ENCODE measurements at places on chromosomes 1 and 21.

GRCh38 chr1:76176000-76176399 lies 101.5 kb downstream of the ST6GALNAC3 start:
- DNase-seq = no peak

DNA sequence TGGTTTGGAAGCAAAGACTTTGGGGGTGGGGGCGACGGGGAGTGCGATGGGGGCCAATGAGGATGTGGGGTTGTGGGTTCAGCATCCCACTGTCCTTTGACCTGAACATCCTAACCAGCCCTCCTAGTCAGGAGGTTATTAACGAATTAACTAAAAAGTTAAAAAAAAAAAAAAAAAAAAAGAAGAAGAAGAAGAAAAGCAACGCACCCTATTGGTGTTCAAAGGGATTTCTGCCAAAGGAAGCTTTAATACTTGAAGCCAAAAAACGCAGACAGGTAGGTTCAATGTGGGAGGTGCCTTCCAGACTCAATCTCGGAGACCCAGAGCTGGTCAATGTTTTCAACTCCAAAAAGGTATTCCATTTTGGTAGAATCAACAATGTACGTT lies 2.2 kb downstream of the CLIC6 start:
- no peak for DNase-seq

GRCh38 chr1:164842870-164843269 lies 283.9 kb downstream of the PBX1 start:
- DNase-seq = no peak

GRCh38 chr1:52127181-52128180 lies 14.4 kb upstream of the ZFYVE9 start:
- no peak for DNase-seq

DNA sequence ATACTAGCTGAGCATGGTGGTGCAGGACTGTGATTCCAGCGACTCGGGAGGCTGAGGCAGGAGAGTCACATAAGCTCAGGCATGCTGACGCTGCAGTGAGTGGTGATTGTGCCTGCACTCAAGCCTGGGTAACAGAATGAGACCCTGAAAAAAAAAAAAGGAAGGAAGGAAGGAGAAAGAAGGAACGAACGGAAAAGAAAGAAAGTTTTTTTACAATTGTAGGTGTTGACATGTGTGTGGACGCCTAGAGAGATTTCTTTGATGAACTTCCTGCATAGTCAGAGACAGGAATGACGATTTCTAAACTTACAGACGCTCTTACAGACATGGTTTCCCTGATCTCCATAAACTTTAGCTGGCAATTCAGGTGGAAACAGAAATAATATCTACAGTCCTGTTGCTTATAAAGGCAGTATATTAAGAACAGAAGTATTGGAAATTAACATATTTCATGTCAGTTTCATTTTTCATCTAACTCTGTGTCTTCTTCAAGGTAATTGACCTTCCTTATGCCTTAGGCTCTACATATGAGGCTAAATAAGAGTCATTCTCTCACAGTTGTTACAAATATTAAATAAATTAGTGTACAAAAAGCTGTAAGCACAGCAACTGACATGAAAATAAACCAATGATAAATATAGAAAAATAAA lies 4.1 kb downstream of the SAMSN1 start:
- DNase-seq = no peak

DNA sequence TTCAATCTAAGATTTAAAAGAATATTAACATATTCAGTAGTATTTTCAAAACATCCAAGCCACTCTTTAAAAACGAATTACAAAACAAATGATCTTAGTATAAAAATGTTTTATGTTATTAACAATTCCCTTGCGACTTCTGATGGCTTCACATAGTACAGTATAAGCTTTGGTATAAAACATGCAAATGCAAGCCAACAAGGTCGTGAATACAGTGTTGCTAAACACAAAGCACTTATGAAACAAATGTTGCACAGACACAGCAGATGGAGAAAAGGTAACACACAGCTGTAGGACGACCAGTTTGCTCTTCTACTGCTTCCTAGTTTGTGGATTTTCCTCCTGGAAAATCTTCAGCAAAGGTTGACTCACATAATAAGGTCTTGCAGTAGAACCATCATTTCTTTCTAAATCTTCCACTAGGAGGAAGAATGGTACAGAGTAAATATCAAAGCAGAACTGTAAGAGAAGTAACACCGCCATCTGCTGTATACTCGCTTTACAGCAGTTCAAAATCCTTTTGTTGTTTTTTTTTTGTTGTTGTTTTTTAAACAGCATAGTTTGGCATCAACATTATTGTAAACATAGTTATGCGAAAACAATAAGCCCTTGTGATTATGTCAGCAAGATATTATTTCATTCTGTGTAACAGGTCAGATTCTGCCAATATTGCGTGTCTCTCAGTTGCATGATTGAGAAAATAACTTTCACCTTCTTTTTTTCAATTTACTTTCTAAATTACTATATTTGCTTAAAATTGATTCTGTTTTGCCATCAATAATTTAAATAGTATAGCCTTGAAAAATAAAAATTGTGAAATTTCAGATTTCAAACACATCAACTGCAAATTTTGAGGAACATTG lies 69.5 kb downstream of the LHX8 start:
- DNase-seq = no peak

- no peak for DNase-seq
Measured at GRCh38 chr1:16318555-16318954, 33.7 kb downstream of the FBXO42 start.

DNA sequence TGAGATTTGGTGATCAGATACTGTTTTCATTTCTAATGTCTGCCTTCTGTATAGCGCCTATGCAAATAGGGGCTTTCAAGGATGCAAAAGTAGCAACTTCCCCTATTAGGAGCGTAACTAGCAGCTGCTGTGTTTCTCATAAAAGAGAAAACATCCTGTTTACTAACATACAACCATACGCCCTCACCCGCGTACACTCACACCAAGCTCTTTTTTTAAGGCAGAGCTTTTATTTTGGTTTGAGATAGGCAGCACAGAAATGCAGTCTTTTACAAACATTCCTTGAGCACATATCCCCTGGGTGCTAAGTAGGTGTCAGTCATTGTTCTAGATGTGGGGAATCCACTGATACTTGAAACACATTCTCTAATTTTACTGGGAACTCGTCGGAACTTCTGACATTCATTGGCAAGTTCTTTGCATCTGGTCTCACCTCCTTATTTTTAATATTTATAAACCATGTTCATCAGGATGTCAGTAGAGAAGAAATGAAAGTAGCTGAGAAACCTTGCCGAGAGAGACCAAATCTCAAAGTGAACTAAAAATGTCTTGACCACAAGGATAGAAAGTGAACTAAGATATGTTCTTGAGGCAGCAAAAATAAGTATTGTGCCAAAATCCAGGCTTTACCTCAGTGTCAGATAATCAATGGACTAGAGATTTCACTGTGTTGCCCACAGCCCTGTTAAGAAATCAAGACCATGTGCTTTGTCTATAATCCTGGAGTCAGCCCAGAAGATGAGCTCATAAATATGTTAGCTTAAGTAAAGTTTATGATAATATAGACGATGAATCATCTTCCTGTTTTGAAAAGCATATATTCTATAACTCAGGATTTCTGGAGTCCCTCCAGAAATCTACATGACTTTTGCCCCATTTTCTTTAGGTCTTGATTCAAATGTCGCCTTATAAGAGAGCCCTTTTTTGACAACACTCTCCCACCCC lies 350.9 kb downstream of the ST6GALNAC3 start:
- DNase-seq = no peak
